ENCODE measurements at places on chromosomes 11 and 22.

DNA sequence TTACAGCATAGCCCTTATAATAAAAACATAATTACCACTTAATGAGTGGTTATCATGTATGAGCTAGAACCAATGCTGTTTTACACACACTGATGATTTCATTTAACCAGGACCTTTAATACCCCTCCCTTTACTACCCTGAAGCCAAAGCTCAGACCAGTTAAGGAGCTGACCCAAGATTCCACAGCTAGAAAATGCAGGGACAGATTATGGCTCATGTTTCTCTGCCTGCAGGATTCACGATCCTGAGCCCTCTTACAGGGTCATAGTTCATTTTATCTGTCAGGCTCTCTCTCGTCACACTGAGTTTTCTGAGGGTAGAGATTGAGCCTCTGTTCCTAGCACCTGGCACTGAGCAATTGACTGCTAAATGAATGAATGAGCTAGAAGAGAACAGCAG lies 27.4 kb downstream of the TUB start:
- DNase-seq, result no peak

- DNase-seq, result no peak
Measured at GRCh38 chr11:67997475-67997921, 6.4 kb downstream of the UNC93B1 start.

DNA sequence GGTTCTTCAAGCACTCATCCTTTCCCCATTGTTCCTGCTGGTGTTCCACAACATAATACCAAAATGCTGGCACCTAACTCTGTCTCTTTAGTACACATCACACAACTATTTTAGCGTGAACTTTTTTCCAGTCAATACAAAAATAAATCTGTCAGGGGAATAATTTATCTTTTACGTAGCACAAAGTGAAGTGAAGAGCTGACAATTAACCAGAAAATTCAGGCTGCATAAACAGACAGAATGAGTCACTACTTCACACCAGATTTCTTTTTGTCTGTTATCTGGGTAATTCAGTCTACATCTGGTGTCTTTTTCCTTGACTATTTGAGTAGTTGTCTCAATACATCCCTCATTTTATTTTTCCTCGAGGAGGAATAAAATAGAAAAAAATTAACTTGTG lies 7.9 kb upstream of the ETS1 start:
- DNase-seq, result no peak

DNA sequence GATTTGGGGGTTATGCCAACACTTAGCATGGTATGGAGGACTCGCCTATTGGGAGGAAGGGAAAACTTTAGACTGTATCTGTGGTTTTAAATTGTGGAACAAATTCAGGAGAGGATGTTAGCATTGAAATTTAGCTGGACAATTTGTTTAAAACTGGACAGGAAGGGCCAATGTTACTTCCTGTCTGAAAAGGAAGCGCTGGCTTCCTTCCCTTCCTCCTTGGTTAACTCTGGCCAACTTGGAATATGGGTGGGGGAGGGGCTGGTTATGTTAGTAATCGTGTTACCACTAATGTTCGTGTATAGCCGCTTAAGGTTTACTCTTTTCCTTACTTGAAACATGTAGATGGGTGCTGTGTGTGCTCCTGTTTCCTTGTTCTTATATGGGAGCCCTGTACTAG lies 13.9 kb downstream of the CTNND1 start:
- no peak for DNase-seq

- DNase-seq, result no peak
Measured at GRCh38 chr11:19241260-19242178, 774 bp upstream of the E2F8 start.

DNA sequence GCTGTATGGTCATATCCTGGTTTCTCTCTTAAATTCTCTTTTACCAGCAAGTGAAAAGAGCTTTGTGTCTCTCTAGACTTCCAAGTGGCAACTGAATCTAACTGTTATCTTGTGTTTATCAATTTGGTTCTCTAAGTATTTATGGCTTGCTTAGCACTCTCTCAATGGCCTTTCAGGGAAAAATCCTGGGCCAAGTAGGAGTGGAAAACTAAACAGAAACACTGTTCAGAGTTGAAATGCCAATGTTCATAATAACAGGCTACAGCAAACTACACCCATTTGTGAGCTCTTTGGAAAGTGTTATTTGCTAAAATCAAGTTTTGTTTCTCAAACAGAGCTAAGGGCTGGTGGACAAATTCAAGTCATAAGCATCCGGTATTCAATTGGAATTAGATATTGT lies 10.1 kb downstream of the MMP12 start:
- no peak for DNase-seq

DNA sequence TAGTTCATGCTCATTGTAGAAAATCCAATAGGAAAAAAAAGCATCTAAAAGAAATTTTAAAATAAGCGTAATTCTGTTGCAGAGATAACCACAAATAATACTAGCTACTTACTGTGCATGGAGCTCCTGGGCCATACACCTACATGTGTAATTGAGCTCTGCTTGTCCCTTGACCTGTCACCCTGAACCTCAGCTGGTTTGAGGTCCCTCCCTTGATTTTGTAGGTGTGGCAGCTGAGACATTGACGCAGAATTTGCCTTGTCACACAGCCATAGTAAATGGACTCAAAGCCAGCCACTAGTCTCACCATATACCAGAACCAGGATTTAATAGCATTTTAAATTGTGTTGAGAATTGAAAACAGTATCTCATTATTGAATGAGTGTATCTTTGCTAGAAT lies 135.3 kb downstream of the MORC2 start:
- no peak for DNase-seq

GRCh38 chr11:47390422-47390760 lies 12.0 kb upstream of the SPI1 start:
- no peak for DNase-seq

DNA sequence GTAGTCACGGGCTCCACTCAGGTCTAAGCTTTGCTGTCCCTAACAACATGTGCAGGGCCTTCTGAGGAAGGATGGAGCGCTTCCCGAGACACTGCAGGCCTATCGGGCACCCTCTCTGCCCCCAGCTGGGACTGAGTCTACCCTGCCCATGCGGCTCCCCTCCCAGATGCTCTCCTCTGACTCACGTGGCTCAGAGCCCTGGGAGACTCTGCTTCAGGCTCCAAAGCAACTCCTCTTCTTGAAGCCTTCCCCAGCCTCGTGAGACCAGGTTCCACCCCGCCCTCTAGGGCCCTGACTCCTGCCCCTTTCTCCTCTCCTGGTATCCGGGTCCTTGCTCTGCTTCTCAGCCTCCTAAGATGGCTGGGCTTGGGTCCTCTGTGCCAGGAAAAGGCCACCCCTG lies 28.4 kb upstream of the ARFGAP3 start:
- DNase-seq, result no peak

DNA sequence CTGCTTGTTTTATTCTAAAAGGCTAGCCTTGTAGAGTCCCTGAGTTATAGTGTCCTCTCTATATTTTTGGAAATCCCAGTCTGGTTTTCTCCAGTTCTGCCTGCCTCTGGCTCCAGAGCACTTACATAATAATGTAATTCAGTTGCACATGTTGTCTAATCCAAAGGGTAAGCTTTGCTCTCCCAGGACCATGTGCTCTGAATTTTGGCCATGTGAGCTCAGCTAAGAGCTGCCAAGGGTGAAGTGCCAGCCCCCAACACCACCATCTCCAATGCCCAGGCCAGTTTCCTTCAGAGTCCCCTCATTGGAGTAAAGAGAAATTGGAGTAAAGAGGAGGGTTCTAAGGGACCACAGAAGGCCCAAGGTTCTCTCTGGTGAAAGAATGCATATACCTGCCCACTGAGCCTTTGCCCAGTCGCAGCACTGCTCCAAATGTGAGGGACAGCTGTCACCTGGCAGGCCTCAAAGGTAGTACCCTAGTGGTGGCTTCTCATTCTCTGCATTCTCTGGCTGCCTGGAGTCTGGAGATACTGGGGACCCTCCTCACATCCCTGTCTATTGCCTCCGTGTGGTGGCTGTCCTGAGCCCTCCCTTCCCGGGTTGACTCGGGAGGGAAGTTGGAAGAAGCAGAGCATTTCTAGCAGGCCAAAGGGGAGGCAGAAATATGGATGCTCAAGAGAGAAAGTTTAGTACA lies 4.9 kb downstream of the CRY2 start:
- no peak for DNase-seq

- no peak for DNase-seq
Measured at GRCh38 chr11:45267652-45268299, 18.4 kb downstream of the SYT13 start.

GRCh38 chr22:22201930-22202343 lies 42.6 kb upstream of the VPREB1 start:
- no peak for DNase-seq

- DNase-seq, result no peak
Measured at GRCh38 chr11:36874291-36874690, 276.3 kb upstream of the RAG2 start.

- no peak for DNase-seq
Measured at GRCh38 chr22:37196539-37197450, 8.7 kb upstream of the C1QTNF6 start.

DNA sequence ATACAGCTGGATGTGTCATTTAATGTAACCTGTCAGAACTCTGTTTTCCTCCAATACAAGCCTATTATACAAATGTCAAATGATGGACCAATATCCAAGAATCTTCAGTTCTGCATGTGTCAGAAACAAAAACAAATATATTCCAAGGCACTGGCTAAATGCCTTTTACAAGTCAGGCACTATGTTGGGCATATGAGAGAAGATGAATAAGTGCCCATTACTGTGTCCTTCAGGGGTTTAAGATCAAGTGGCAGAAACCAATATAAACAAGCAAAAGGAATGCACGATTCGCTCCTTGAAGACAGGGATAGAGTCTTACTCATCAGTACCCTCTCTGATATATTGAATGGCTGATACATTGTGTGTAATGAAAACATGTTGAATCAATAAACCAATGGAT lies 254.4 kb downstream of the TTC28 start:
- DNase-seq, result no peak

DNA sequence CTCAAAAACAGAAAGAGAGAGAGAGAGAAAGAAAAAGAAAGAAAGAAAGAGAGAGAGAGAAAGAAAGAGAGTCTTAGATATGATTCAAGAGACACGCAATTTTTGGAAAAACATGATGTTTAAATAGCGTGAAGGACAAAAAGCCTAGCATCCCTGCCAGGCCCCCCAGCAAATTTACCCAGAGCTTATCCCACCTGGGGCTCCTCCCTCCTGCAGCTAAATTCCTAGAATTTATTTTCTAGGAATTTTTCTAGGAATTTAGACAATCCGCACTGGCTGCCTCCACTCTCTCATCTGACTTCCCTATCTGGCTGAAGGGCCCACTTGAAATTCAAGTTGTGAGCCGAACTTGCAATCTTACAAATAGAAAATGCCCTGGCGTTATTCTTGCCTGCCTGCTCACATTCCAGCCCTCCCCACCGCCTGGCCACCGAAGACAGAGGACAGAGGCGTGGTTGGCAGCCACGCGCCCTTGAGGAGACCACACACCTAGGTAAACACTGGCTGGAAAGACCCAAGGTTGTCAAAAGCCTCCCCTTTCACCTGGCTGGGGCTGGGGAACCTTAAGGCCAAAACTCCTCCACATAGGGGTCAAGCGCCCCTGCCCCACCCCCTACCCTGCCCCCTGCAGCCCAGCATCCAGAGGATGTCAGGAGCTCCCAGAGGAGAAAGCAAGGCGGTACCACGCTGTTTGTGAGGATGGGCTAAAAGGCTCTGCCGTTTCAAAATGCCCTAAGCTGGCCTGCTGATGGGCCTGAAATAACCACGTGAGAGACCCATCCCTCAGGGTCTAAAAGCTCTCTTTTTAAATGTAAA lies 42.2 kb downstream of the AHNAK start:
- no peak for DNase-seq

GRCh38 chr11:74086242-74086884 lies 77.5 kb upstream of the UCP3 start:
- DNase-seq, result no peak

DNA sequence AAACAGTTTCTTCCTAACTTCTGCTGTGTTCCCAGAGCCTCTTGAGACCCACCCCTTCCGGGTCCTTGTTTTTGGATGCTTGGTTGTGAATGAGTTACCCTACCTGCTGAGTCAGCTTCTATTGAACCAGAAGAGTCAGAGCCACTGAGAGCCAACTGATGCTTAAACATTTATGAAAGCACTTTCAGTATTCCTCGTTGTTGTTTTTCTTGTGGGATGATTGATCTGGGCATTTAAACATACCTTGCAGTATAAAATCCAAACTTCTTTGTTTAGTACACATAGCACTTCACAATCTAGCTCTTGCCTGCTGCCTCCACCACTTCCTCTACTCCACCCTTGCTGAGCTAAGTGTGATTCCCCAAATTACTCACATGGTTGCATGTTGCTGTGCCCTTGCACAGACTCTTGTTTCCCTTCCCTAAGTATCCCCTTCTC lies 5.5 kb downstream of the PRSS23 start:
- DNase-seq, result no peak

- DNase-seq, result no peak
Measured at GRCh38 chr11:28245131-28245530, 136.9 kb downstream of the METTL15 start.

DNA sequence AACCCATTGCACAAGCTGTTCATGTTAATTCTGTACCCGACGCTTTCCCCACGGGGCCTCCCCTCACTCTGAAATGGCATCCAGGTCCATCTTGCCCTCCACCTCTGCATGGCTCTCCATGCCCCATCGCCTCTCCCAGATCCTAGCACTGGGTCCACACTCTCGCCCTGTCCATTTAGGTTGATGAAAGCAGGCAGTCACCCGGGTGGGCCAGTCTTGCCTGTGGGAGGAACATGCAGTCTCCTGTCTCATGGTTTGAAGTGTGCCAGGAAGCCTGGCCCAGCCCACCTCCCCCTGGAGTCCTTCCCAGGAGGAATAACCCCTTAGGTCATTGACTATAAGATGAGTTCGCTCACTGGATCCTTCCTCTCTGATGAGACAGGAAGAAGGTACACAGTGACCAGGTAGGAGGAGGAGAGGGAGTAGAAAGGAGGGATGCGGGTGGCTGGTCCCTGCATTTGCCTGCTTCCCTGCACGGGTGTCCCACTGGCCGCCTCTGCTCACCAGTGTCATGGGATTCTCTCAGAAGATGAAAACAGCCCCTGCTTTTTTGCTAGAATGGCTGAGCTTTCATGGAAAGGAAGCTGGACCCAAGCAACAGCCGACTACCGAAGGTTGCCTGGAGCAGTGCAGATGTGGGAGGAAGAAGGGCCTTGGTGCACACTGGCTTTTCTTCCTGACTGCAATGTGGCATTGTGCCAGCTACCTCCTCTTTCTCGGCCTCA lies 6.8 kb downstream of the TMEM121B start:
- DNase-seq, result no peak

- DNase-seq, result no peak
Measured at GRCh38 chr11:114746013-114746412, 67.7 kb downstream of the NXPE2 start.

DNA sequence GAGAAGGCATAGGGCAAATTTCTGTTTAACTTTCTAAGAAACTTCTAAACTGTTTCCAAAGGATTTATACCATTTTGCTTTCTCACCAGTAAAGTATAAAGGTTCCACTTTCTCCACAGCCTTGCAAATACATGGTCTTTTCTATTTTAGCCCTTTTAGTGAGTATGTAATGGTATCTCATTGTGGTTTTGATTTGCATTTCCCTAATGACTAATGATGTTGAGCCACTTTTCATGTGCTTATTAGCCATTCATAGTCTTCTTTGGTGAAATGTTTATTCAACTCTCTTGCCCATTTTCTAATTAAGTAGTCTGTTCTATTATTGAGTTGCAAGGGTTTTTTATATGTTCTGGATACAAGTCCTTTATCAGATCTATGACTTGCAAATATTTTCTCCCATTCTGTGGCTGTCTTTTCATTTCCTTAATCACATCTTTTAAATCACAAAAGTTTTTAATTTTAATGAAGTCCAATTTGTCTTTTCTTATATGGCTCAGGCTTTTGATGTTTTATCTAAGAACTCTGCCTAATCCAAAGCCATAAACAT lies 83.8 kb upstream of the KCNQ1OT1 start:
- no peak for DNase-seq
